Trophoblast cell (in vitro differentiated cells and primary cell): ENCODE measurements at places on chromosomes 6 and 20.

DNA sequence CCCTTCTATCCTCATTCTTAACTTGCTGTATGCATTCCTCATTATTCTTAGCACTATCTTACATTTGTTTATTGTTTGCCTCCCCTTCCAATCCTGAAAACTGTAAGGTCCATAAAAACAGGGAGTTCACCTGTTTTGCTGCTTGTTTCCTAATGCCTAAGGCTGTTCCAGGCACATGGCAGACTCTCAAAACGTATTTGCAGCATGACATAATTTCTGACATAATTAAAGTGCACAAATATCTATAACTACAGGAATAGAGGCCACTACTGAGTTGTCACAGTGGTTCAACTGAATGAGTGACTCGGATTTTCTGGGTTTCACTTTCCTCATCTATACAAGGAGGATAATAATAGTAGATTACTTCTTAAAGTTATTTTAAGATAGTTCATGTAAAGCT is 83.0 kb downstream of the HFE start:
- DNase-seq: peak; percentile 23

- DNase-seq: peak; percentile 91
Observed at GRCh38 chr20:50153500-50154377, at the start of gene PEDS1. TSS of gene PEDS1 (minus strand) at chr20:50153723. CDS start at chr20:50153637, 86 bp downstream.

- DNase-seq: peak; percentile 9
Observed at GRCh38 chr6:43758617-43759050, 11.4 kb upstream of the VEGFA start.

DNA sequence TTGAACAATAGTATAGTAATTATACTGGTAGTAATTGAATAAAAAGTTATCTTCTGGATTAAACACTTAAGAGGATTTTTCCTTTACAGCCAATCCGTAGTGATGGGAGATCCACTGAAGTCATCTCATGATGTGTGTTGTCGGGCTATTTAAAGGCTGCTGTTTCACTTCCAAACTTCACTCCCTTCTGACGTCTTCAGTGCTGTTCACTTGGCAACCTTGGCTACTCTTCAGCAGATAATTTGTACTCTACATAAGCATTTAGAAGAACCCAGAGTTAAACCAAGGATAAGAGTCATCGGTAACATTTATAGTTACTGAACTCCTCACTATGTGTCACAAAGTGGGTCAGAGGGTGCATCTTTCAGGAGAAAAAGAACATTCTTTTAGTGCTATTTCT is 179.1 kb upstream of the EYA4 start:
- peak; percentile 0 for DNase-seq

DNA sequence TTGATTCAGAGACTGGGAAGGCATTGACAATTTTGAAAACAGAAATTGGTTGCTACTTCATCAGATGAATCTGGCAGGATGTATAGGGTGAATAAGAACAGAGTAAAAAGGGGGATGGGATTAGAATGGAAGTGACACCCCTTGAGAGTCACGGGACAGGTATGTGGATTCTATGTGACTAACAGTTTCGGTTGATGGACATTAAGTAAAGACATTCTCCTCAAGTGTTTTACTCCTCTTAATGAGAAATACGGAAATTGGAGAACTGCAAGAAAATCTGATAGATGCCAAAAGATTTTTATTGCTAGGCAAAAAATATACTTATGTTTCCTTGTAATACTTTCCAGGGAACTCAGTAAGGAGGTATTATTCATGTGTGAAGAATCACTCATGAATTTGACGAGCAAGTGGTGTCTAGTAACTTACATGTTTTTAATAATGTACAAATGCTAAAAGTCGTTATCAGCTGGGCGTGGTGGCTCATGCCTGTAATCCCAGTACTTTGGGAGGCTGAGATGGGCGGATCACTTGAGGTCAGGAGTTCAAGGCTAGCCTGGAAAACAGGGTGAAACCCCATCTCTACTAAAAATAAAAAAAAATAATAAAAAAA is 135.8 kb downstream of the KIF16B start:
- DNase-seq: no peak

- no peak for DNase-seq
Observed at GRCh38 chr6:163386329-163386908, 28.1 kb upstream of the QKI start.

DNA sequence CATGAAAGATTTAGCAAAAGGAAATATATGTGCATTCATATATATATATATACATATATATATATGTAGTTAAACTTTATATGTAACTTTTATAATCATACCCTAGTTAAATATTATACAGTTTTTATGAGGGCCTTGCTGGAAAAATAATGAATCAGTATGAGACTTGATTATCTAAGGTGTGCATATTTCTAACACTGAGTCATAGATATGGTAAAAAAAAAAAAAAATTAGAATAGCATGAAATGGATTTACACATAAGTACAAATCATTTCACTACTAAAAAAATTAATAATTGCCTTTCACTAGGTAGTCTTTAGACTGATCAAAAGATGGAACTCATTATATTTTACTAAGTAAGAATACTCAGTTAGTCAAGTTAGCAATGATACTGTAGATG is 51.3 kb upstream of the DST start:
- DNase-seq: no peak

GRCh38 chr6:157233156-157233555 is 90.2 kb downstream of the TMEM242 start:
- DNase-seq: no peak

GRCh38 chr20:4832469-4832868 is 110.8 kb downstream of the PRND start:
- no peak for DNase-seq

DNA sequence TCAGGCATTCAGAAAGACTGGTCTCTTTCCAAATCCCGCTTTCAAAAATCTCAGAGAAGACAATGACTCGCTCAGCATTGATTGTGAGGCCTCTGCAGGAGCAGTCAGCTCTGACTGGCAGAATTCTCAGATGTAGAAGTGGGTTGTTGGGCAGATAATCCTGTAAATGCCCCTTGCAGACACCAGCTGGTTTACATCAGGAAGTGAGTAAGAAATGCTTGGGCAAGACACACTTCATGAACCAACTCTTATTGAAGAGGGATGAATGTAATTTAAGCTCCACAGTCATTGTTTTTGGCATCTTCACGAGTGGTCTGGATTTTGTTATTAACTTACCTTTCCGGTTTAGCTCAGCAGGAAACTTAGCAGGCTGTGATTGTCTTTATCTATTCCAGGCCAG is 166.6 kb downstream of the PLCB4 start:
- no peak for DNase-seq

- DNase-seq: no peak
Observed at GRCh38 chr6:97049253-97050011, 124.9 kb downstream of the KLHL32 start.

- no peak for DNase-seq
Observed at GRCh38 chr6:30769853-30770524, 25.6 kb upstream of the IER3 start.

DNA sequence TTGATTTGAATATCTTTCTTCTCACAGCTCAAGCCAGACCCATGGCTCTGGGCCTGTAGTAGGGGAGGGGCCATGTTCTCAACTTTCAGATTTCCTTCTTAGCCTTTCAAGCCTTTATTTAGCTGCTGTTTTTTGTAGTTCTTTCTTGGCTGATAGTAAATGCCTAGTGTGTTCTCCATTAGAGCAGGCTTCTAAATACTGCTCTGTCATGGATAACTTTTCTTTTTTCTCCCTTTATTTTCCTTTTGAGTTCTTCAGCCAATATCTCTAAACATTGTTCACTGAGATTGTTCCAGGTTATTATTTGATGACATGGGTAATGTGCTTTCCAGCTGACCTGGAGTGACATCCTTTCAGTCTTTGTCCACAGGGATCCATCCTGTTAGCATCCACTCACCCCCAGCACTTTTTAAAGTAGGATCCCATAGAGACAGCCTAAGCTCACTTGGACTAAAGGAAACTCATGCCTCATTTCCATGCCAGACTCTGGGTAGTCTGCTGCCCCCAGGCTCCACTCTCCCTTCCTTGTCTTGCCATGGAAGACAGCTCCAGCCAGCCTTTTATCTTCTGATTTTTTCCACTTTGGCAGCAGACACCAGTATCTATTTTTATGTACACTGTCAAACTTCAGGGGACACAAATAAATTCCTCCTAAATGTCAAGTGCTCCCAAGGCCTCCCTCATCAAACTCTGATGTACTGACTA is 645.6 kb downstream of the RNF144B start:
- DNase-seq: no peak

DNA sequence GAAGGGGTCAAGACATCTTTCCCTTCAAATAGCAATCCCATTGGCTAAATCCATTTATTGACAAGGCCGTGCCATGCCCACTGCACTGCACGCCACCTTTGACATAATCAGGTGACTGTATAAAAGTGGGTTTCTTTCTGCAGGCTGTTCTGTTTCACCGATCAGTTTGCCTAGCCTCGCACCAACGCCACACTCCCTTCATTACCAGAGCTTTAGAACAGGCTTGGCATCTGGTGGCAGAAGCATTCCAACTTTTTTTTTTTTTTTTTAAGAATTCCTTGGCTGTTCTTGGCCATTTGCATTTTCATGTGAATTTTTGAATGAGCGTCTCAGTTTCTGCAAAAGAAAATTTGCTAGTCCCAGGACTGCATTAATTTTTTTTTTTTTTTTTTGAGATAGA is 78.1 kb downstream of the PPP1R3G start:
- DNase-seq: no peak

GRCh38 chr6:2563635-2564034 is 187.1 kb downstream of the MYLK4 start:
- DNase-seq: no peak

DNA sequence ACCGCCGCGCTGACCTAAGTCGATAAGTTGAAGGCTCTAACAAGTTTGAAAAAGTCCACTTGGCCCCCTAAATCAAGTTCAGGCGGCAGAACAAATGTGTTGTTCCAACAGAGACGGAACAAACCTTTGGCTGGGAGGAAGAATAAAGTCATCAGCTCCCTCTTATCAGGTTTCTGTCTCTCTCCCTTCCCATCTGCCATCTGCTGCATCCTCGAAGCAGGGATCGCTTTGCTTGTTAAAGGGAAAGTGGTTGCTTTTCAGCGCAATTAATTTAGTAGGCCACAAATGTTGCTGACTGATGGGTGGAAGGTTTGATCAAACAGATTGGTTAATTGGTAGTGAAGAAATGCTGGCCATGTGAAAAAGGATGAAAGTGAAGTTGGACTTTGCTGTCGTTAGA is 64.3 kb downstream of the CDH4 start:
- DNase-seq: no peak

DNA sequence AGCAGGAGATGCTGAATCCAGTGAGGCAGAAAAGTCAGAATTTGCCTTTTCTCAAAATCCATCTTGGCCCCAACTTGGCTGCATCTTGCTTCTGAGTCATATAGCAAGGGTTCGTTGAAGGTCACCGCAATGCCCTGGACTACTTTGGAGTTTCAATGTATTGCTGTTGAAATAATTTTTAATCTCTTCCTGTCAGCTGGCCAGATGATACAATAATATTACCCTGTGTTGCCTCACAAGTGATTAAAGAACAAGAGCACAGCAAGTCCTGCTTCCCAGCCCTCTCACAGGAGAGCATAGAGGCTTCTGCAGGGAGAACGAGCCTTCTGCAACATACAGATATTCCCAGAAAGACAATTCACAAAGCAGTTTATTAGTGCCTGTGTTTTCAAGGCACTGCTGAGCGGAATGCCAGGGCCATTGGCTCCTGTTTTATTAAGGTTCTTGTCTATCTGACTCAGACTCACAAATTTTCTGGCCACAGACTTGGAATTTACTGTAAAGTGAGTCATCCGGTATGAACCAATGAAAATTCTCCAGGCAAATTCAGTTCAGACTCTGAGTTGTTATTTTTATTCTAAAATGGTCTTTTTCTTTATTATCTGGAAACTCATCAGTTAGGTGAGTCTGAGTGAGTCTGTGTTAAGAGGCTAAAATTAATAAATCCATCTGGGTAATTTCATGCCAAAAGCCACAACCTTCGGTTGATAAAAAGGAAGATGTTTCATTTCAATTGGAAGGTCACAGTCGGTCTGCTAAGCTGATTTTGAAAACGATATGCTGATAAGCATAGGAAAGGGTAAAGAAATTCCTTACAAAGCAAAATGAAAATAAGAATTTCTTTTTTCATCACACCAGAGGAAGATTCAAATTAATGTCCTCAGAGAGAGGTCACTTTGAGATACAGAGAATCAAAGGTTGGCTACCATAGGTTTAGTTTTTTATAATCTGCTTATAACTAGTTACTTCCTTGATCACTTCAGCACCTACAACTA is 289.4 kb upstream of the STXBP5 start:
- DNase-seq: peak; percentile 62

- DNase-seq: no peak
Observed at GRCh38 chr6:115078555-115078954, 735.7 kb upstream of the HS3ST5 start.

DNA sequence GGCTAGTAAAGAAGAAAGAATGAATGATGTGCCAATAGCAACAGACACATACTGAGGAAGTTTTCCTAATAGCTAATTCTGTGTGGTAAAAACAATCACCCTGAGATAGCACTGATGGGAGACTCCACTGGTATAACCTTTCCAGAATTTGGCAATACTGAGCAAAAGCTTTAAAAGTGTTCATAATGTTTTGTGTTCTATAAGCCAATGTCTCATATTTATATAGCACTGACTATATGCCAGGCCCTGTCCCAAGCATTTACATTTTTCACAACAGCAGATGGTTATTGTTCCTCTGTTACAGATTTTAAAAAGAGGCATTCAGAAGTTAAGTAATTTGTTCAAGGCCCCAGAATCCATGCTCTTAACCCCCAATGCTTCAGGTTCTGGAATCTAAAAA is 108.0 kb upstream of the DST start:
- peak; percentile 50 for DNase-seq

DNA sequence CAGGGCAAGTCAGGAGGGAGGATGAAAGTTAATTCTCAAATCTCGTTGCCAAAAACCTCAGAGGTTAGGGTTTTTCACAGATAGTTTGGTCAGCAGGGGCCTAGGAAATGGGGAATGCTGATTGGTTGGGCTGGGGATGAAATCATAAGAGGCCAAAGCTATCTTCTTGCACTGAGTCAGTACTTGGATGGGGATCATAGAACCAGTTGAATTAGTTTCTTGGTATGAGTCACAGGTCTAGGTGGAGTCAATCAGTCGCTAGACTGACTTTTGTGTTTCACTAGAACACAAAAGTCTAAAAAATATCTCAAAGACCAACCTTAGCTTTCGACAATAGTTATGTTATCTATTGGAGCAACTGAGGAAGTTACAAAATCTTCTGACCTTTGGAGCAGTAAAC is 368.5 kb downstream of the TBC1D32 start:
- no peak for DNase-seq

DNA sequence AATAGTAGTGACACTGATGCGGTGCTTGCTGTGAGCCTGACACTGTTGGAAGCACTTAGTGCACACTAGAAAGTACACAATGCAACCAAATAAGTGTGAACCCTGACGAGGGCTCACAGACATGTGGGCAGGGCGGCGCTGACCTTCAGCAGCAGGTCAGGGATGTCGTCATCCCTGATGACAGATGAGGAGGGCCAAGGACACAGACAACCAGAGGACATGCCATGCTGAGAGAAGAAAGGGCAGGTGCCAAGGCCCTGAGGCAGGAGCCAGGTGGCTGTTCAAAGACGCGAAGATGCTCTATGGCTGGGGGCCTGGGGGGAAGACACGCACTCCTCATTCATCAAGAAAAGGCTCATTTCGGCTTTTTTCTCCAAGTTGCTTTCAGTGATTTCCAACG is 176.4 kb upstream of the CST7 start:
- no peak for DNase-seq

GRCh38 chr6:22657352-22657980 is 88.1 kb downstream of the HDGFL1 start:
- DNase-seq: no peak
